Heart left ventricle (tissue), 16 donors: ENCODE measurements at places on chromosomes 11 and 22. TPM values are rescaled to one million over a fixed set of nuclear protein-coding genes. Genes with fewer than 3 reads are reported as not detected.

The C11orf65 gene
- total RNA-seq, result 0.33 TPM

The DGAT2 gene
- 19.8 TPM for total RNA-seq

DNA sequence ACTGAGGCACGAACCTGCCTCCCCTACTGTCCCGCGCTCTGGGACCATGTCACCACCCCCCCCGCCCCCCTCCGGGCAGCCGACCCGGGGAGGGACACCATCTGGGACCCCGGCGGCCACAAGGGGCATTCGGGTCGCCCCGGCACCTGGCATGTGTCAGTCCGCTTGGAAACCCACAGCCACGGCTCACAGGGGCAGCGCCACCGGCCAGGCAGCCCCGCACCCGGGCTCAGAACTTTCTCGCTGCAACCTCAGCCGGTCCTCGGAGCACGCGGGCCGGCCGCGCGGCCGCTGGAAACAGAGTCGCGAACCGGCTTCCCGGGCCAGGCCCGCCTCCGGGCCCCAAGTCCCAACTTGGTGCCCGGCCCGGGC is 159.9 kb upstream of the GRK3 start:
- peak; percentile 80 for DNase-seq

GRCh38 chr11:67119585-67120391 is 725 bp downstream of the KDM2A start:
- peak; percentile 21 for DNase-seq

DNA sequence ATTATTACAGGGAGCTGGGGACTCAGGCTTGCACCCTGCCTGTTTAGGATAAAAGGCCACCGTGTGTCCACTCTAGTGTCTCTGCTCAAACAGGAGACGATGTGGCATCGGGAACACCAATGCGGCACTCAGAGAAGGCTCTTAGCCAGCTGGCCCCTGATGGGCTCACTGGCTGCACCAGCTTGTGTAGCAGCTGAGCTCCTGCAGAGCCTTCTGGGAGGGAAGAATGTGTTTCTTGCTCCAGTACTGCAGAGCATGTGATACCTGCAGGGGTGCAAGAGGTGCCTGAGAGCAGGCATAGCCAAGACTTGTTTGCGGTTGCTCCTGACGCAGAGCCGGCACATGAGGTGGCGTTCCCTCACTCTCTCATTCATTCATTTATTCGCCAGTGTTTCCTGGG is 44.4 kb upstream of the KCNQ1OT1 start:
- DNase-seq, result peak; percentile 24
